Ascending aorta (tissue), 2 donors: ENCODE measurements at places on chromosomes 11 and 22.

- no peak for DNase-seq
Measured at GRCh38 chr11:61195719-61196118, 7.6 kb upstream of the PGA3 start.

DNA sequence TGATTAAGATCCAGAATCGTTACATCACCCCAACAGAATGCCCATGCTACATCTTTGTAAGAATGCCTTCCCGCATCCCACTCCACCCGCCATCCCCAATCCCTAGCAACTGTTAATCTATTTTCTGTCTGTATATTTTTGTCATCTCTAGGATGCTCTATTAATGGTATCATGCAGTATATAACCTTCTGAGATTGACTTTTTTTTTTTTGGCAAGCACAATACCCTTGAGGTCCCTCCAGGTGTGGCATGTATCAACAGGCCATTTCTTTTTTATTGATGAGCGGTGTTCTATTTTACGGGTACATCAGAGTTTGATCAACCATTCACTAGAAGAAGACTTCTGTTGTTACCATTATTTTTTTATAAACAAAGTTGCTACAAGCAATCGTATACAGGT is 30.2 kb upstream of the SCN3B start:
- DNase-seq = no peak

DNA sequence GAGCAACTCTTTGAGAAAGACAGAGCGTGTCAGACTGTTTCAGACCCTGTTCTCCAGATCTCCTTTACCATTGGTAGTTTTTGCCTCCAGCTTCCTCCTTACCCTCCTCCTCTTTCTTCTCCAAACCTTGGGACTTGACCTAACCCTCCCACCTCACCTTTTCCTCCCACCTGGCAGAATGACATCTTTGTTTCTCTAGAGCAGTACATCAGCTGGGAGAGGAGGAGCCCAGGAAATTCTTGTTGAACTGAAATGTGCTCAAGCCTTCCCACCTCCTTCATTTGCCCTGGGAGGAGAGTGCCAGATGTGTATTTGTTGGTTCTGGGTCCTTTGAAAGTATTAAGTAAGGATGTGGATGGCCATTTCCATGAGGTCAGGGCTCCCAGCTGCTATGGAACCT is 17.4 kb downstream of the OSBP2 start:
- no peak for DNase-seq

DNA sequence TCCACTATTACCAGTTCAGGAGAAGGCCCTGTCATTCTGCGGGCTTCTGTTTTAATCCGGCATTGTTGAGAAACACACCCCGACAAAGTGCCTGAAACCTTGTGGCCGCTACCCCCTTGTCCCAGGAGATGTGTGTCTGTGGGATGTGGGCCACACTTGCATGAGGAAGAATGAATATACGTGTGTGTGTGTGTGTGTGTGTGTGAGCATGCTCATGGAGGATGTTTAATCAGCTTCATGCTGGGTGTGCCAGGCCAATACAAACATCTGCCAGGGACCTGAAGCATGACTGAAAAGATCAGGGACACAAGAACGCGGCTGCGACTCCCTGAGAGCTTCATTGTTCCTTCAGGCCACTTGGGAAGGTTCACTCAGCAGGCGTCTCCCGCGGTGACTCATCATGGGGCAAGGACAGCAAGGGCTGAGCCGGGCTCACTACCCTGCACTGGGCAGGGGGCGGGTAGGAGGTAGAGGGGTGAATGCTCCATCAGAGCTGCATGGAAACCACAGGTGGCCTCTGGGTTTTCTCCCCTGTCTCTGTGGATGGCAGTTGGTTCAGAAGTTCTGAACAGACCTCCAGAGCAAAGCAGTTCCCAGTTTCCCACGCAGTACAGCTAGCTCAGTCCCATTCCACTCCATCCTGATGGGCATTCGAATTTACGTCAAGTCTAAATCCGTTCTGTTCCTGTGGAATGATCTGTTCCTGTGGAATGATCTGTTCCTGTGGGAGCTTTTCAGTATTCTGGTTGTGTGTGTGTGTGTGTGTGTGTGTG is 7.0 kb upstream of the MALAT1 start:
- DNase-seq = peak; percentile 98

- no peak for DNase-seq
Measured at GRCh38 chr11:71206186-71206585, 46.2 kb downstream of the SHANK2 start.

- peak; percentile 55 for DNase-seq
Measured at GRCh38 chr11:65131417-65131776, 2.9 kb downstream of the SYVN1 start.

- DNase-seq = no peak
Measured at GRCh38 chr11:15057329-15057728, 16.1 kb upstream of the CALCB start.

DNA sequence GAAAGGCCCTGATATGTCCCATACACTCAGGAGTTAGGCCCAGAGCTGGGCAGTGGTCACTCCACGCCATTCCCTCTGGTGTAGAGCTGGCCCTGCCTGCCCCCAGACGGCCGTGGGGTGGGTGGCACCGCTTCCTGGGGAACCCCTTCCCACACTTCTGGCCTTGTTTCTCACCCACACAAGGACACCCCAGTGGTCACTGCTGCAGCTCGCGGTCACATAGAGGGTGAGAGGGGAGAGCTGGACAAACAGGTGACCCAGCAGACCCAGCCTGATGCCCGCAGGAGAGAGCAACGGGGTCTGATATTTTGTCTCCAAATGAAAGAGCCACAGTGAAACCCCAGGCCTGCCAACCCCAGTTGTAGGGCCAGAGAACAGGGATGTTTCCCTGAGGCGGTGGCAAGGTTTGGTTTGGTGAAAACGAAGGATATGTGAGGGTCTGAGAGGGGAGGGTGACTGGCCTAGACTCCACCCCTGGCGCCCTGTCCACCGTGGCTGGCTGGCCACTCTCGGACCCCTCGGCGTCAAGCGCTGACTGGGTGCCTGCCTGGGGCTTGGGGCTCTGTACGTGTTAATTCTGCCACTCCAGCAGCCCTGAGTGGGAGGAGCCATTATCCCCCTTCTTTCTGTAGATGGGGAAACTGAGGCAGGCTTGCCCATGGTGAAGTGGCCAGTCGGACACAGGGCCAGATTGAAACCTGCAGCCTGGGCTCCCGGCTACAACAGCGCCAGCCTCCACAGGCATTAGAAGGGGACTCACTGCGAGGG is 71.0 kb upstream of the PPARA start:
- DNase-seq = peak; percentile 65

DNA sequence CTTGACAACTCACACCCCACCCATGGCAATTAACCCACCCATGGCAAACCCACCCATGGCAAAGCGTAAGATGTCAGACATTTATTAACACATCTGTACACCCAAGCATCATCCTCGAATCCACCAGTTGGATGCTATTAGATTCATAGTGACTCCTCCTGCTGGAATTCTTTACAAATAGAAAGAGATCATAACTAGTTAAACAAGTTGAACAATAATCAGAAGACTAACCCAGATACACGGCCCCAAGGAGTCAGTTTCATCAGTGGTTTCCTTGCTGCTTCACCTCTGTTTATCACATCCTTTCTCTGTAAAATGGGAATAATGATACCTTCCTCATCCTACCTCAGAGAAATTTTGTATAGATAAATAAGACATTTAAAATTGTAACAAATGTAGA is 5.1 kb downstream of the GTPBP1 start:
- no peak for DNase-seq

- no peak for DNase-seq
Measured at GRCh38 chr11:44423289-44423688, 113.3 kb upstream of the ALX4 start.

DNA sequence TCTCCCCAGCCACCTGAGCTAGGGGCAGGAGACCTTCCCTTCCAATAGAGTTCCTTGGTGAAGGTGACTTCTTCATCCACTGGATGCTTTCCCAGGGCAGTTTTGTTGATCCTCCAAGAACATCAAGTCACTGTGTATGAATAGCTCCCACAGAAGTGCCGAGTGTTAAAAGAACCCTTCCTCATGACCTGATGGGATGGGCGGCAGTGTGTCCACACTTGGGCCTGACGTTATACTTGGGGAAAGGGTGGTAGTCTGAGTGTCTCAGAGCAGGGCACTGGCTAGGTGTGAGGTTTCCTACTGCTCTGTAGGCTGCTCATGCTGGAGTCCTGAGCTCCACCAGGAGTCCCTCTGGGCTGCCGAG is 7.6 kb upstream of the LYVE1 start:
- no peak for DNase-seq
